ENCODE measurements at places on chromosomes 16 and 17.

DNA sequence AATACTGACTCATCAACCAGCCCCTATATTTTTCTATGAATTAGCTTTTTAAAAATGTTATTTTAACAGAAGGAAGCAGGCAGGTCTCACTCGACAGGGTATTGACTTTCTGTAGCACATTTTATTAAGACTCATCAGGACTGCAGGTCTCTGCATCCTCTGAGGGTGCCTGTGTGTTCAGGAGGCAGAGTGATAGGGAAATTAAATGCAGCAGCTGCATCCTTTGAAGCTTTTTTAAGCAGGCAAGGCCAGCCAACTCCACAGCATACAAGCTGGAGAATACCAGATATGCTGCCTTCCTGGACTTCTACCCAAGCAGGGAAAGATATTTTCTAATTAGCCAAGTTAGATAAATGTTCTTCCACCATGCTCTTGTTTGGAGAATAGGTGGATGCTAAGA is 124.9 kb downstream of the WSCD1 start:
- no peak for DNase-seq

- no peak for DNase-seq
Observed at GRCh38 chr17:39667262-39667944, 850 bp upstream of the PNMT start.

GRCh38 chr16:2122429-2122828 is 13.3 kb downstream of the PKD1 start:
- DNase-seq: no peak

- DNase-seq: no peak
Observed at GRCh38 chr17:5241861-5242671, 7.4 kb upstream of the SCIMP start.

DNA sequence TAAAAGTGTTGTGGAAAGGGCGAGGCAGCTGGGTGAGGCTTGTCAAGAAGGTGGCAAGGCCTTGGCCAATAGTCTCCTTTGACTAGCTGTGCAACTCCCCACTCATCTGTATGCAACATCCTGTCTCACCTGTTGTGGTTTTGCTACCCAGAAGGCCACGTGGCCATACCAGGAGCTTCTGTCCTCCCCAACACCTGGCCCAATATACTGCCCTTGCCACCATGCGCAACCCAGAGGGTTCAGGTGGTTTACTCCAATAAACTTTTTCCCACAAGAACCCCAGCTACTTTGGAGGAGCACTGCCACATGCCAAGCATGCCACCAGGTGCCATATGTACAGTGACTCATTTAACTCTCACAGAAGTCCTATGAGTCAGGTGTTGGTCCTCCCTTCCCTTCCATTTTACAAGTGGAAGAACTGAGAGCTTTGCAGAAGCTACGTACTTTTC is 10.2 kb downstream of the MYO19 start:
- DNase-seq: no peak

DNA sequence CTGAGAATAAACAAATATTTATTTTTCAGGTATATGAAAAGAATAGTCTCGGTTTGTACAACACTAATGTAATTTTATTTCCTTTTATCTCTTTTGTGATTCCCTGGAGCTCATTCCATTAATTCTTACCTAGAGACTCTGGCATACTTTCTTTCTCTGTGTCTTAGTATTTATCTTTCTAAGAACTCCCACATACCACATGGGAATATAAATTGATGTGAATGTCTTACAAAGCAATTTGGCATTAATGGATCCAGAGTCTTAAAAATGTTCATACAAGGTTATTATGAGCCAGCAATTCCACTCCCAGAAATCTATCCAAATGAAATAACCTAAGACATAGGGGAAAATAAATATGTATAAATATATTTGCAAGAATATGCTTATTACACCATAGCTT is 202.7 kb downstream of the CDH11 start:
- DNase-seq: peak; percentile 56

GRCh38 chr16:47016700-47017133 is 43.2 kb upstream of the DNAJA2 start:
- DNase-seq: no peak

GRCh38 chr17:42639525-42640113 is 19.5 kb upstream of the TUBG2 start:
- no peak for DNase-seq

GRCh38 chr16:62700426-62701294 is 664.4 kb upstream of the CDH8 start:
- DNase-seq: no peak

DNA sequence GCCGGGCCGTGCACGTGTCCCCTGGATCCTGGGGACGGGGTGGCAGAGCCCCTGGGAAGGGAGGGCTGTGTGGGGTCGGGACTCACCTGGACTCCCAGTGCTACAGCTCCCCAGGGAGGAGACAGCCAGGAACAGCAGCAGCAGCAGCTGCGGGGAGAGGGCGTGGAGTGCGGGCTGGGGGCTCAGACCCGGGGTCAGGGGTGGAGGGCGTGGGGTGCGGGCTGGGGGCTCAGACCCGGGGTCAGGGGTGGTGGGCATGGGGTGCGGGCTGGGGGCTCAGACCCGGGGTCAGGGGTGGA is 20.7 kb downstream of the TPSD1 start:
- no peak for DNase-seq

DNA sequence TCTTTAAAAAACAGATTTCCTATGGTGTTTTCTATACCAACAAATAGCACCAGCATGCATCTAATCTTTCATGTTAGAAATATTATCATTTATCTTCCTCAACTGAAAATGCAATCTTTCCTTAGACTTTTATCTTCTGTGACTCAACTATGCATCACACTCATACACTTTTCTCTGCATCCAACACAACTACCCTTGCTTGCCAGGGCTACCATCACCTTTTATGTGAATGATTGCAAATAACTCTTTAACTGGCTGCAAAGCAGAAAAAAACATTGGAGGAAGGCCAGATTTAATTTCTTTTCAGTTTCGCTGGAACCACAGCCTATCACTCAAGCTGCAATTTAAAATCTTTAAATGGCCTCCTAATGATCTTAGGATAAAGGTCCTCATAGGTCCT is 212.9 kb downstream of the CDH8 start:
- DNase-seq: no peak

DNA sequence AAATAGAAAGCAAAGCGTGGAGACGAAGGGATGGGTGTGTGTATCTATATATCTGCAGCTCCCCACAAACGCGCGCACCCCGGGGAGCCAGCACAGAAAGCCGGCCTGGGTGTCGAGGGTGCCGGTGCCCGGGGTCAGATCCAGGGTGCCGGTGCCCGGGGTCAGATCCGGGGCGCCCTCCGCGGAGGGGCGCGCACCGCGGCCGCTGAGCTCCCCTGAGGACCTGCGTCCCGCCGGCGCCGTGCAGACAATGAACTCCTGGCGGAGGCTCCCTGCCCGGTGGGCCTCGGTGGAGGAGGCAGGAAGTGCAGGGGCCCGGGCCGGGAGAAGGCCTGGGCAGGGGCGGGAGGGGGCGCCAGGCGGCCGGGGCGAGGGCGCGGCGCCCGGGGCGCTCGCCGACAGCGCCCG is 1.1 kb downstream of the ZNF423 start:
- DNase-seq: no peak

- no peak for DNase-seq
Observed at GRCh38 chr16:46748775-46749705, 896 bp upstream of the MYLK3 start.

GRCh38 chr16:80273635-80274538 is 266.9 kb upstream of the DYNLRB2 start:
- DNase-seq: peak; percentile 49

- DNase-seq: peak; percentile 5
Observed at GRCh38 chr16:17773698-17774101, 302.9 kb upstream of the XYLT1 start.

All from amniotic epithelial cell (primary cell).